Stimulated activated CD4-positive, alpha-beta T cell treated with anti-CD3 and anti-CD28 coated beads, Interleukin-2, amount 100 ng/mL, for 24 hours (primary cell): ENCODE measurements at places on chromosomes 2 and 18.

DNA sequence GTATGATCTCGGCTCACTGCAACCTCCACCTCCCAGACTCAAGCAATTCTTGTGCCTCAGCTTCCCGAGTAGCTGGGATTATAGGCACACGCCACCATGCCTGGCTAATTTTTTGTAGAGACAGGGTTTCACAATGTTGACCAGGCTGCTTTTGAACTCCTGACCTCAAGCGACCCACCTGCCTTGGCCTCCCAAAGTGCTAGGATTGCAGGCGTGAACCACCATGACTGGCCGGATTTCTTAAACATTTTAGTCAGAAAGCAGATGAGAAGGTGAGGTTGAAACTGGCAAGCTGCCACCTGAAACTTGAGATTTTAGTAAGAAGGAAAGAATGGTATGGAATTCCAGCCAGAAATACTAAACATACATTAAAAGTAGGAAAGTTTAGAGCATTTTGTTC, 31.9 kb downstream of the KLHL23 start:
- no peak for DNase-seq

- DNase-seq: no peak
Measured at GRCh38 chr2:34523958-34524514, 924.9 kb upstream of the FAM98A start.

DNA sequence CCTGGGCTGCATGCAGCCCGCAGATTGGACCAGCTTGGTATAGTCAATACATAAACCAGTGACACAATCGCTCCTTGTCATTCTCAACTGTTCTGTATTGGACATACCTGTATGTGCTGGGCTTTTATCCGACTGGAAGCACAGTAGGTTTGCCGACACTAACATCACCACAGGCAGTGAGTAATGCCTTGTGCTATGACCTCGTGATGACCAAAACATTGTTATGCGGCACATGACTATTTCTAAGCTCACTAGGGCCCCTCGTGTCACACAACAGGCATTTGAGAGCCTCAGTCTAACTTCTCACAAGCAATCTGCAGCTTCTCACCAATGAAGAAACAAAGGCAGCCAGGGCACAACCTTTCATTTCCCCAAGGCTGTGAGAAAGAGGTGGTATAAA, 320.8 kb downstream of the AFF3 start:
- no peak for DNase-seq

DNA sequence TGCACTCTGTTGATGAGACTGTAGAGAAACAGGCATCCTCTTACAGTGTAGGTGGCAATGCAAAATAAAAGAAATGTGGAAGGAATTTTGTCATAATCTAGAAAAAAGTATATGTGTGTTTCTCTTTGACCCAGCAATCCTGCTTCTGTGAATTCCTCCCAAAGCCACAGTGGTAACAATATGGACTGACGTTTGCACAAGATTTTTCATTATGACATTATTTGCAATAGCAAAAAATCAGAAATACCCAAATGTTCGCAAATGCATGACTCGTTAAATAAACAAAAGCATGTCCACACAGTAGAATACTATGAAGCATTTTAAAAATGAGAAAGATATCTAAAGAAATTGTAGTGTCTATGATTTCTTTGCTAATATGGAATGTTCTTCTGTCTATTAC, 255.2 kb upstream of the NRP2 start:
- DNase-seq: no peak

- no peak for DNase-seq
Measured at GRCh38 chr2:54909001-54909400, 141.2 kb downstream of the RTN4 start.

DNA sequence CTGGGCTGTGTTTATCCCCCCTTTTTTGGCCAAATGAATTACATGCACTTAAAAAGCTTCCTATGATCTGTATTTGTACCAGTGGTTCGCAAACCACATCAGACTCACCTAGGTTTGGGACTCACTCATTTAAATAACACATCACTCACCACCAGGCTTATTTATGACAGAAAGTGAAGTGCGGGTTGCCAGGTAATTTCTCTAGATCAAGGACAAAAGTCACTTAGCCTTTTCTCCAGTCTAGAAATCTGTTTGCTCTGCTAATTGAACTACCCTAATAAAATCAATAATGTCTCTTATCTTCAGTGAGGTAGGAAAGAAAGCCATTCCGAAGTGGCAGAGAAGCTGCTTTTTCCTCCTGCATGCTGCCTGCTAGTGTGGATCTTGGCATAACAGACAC, 88.1 kb upstream of the SLC8A1 start:
- no peak for DNase-seq
